ENCODE measurements at places on chromosomes 6 and 20.

DNA sequence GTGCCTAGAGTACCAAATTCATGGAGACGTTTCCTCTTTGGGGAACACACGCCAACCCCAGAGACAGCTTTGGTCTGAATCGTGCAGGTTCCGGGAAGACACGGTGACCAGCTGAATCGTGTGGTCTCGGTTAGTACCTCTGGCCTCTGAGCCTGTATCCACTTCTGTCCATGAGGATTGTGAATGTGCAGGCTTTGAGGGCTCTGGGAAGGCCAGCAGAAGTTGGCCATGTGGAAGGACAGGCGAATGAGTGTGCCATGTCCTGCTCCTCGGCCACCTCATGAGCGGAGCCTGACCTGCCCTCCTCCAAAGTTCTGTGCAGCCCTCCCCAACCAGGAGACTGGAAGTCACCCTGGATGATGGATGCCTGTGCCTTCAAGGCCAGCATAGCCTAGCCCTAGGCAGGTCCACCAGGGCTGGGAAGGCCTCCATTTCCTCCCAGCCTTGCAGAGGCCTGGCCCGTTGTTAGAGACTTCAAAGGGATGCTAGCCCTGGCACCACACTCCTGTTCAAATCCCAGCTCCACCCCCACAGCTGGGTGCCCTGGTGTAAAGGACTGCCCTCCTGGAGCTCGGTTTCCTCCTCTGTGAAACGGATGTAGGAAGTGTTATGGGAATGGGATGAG lies 1.7 kb upstream of the TMEM74B start:
- no peak for DNase-seq

DNA sequence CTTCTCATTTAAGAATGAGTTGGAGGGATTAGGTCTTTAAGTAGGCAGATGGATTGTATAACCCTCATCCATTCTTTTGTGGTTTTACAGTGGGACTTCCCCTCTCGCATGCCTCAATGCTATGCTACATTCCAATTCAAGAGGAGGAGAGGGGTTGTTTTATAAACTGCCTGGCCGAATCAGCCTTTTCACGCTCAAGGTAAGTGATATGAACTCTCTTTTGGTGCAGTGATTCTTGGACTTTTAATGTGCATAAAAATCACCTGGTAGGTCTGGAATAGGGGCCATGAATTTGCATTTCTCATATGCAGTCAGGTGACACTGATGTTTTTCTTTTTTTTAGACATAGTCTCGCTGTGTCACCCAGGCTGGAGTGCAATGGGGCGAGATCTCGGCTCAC lies 10.8 kb downstream of the ASXL1 start:
- peak; percentile 18 for DNase-seq

GRCh38 chr20:45470262-45470931 lies 844 bp downstream of the WFDC2 start:
- peak; percentile 81 for DNase-seq

- DNase-seq: no peak
Measured at GRCh38 chr6:105468850-105469249, 66.0 kb upstream of the PREP start.

DNA sequence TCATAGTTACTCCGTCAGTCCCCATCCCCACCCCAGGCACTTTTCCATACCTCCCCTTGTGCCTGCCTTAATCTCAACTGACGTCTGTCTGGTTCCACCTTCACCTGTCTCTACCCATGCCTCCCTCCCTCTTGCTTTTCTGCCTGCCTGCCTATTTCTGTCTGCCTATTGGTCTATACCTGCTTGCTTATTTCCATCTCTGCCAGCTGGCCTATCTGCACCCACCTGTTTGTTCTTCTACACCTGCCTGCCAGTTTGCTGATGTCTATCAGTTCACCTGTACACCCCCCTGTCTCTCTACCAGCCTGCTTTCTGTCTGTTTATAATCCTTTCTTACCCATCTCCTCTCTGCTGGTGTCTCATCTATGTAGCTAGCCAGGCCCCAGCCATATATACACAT lies 87.5 kb downstream of the RALGAPA2 start:
- no peak for DNase-seq

DNA sequence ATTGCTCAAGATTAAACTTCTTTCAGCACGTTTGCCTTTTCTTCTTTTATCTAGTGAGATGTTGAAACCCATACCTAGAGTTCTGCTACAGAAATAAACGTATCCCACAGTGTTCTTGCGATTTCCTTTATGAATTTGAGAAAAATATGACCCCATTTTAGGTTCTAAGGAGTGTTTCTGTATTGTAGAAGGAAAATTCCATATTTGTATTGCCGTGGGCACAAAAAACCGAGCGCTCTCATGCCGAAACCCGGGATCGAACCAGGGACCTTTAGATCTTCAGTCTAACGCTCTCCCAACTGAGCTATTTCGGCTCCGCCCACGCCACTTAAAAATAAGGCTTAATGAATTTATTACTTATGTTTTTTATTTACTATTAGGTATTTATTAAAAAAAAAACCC lies 23.7 kb downstream of the ZNF311 start:
- peak; percentile 84 for DNase-seq

DNA sequence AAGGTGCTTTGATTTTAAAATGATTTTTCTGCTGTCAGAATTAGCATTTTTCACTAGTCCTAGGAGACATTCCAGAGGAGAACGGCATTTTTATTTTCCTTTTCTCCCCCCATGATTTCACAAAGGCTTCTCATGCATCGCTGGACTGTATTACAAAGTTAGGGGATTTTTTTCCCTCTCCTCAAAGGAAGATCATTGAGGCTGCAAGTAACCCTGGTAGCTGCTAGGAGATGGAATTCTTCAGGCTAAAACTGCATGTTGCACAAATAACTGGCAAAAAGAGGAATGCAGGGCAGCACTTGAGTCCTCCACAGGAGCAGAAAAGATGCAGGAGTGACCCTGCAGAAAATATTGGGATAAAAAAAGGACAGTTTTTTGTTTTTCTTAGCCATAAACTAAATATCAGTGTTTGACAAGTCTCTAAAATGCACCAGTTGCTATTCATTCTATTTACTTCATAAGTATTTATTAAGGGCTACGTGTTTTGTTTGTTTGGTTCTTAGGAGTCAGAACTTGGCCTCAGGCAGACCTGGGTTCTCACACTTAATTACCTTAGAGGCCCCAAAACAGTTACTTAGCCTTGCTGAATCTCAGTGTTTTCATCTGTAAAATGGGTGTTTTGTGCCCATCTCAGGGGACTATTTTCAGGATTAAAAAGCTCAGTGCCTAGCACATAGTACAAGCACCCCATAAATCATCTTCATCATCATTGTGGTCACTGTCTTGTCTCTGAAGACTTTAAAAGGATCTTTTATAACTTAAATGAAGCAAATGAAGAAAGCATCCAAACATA lies 144.5 kb upstream of the ID4 start:
- DNase-seq: no peak

- no peak for DNase-seq
Measured at GRCh38 chr6:50861692-50862091, 43.0 kb downstream of the TFAP2B start.

DNA sequence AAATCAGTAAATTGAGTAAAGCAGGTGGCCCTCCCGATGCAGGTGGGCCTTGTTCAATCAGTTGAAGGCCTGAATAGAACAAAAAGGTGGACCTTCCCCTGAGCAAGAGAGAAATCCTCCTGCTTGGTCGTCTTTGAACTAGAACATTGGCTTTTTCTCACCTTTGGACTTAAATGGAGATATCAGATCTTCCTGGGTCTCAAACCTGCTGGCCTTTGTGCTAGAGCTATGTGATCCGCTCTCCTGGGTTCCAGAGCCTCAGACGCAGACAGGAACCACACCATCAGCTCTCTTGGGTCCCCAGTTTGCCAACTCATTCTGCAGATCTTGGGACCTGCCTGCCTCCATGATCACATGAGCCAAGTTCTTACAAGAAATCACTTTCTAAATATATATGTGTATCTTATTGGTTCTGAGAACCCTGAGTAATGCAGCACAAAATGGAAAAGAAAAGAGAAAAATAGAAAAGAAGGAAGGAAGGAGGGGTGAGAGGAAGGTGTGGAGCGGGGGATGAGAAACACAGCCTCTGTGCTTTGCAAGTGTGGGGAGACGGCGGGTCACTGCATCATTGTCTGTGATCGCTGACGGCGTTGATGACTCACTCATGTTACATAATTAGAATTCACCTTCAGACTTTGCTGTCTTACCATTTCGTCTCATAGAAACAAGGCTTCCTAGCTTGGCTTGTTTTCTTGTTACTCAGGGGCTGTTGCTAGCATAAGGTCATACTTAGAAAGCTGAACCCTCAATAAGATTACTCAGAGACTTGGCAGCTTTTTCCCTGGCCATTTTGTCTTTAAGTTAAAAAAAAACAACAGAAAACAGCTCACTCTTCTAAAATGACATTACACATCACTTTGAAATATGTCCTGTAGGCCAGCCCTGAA lies 85.7 kb upstream of the NEDD9 start:
- peak; percentile 73 for DNase-seq

DNA sequence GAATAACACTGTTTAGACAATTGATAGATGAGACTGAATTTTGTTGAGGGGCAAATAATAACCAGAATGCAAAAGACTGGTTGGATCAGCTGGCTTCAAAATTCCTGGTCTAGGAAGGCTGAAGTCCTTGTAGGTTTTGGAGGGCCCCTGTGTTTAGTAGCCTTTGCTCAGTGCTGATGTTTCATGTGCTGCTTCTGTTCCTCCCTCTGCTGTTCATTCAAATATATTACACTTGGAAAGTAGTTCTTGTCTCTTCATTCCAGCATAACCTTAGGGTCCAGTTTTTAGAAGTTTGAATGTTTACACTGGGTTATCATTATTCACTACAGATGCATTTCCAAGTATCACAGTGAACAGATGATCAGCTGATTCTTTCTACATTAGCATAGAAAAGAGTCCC lies 72.5 kb downstream of the FLRT3 start:
- no peak for DNase-seq

- no peak for DNase-seq
Measured at GRCh38 chr20:61900011-61900944, 165.4 kb downstream of the TAF4 start.

- peak; percentile 46 for DNase-seq
Measured at GRCh38 chr6:134707342-134708031, 242.4 kb downstream of the ALDH8A1 start.

- DNase-seq: no peak
Measured at GRCh38 chr20:52461582-52461981, 270.0 kb upstream of the ZFP64 start.

GRCh38 chr6:145375502-145375901 lies 359.8 kb downstream of the EPM2A start:
- DNase-seq: no peak

- peak; percentile 77 for DNase-seq
Measured at GRCh38 chr6:10418862-10419748, 4.2 kb upstream of the TFAP2A start.

GRCh38 chr6:52416629-52417151 lies 3.5 kb upstream of the EFHC1 start:
- peak; percentile 70 for DNase-seq

GRCh38 chr6:169964486-169965180 lies 213.2 kb downstream of the ERMARD start:
- no peak for DNase-seq

- DNase-seq: peak; percentile 52
Measured at GRCh38 chr6:158042245-158042798, 60.7 kb downstream of the SYNJ2 start.

DNA sequence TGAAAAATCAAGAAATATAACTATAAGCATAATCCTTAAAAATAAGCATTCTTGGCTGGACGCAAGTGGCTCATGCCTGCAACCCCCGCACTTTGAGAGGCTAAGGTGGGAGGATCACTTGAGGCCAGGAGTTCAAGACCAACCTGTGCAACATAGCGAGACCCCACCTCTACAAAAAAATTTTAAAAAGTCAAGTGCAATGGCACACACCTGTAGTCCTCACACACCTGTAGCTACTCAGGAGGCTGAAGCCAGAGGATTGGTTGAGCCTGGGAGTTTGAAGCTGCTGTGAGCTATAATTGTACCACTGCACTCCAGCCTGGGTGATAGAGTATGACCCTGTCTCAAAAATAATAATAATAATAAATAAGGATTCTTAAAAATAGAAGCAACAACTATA lies 109.0 kb downstream of the KHDC1L start:
- no peak for DNase-seq

- DNase-seq: no peak
Measured at GRCh38 chr20:55540486-55540885, 464.8 kb downstream of the CBLN4 start.

- no peak for DNase-seq
Measured at GRCh38 chr6:135902756-135903331, 51.3 kb downstream of the PDE7B start.

- no peak for DNase-seq
Measured at GRCh38 chr6:35089935-35090505, 51.1 kb downstream of the TCP11 start.

- no peak for DNase-seq
Measured at GRCh38 chr20:23060629-23061028, 11.2 kb upstream of the THBD start.

Data from Calu3 (cell line).